ENCODE measurements at places on chromosomes 1 and 21.
A peak's percentile ranks its signal among the peaks of the same experiment; 100 is the strongest.

DNA sequence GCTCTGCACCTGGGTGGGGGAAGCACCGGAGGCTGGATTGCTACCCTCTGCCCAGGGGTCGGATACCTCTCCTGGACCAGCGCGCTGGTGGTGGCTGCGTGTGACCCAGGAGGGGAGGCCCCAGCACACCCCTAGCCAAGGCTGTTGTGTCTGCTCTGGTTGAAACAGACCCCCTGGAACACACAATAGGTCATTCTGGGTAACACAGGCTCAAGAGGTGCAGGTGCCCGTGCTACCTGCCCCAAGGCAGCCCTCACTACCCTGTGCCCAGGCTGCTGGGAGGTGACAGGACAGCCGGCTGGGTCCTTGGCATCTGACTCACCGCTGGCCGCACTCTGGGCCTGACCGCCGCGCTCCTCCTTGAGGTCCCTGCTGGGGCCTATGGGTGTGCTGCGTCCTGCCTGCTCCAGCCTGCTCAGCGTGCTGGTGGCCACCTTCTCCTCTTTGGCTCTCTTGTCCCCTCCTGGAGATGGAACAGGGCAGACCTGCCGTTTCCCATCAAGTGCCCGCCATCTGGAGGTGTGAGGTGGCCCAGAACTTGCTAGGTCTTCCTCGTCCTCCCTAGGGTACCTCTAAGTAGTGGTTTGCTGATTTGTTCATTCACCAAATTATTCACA is 30.0 kb downstream of the ZBTB17 start:
- DNase-seq: peak; percentile 22

DNA sequence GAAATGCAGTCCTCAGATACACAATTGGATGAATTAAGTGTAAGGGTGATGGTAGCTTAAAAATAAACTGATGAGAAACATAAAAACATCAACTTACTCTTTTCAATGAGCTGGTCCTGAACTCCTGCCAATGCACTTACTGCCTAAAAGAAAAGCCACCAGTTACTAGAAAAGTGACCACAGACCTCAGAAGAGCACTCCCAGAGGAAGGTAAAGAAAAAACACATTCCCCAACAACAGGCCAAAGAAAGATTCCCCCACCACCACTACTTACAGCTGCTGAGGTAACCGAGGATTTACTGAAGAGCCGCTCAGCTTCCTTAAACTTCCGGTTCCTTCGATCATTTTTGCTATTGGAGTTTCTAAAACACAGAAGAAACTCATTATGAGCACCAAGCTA is 5.4 kb downstream of the MEAF6 start:
- no peak for DNase-seq

GRCh38 chr1:71792264-71792663 is 490.1 kb downstream of the NEGR1 start:
- no peak for DNase-seq

- no peak for DNase-seq
Observed at GRCh38 chr1:179080866-179081686, 794 bp upstream of the TOR3A start.

GRCh38 chr1:230000493-230001184 is 66.4 kb upstream of the GALNT2 start:
- no peak for DNase-seq

DNA sequence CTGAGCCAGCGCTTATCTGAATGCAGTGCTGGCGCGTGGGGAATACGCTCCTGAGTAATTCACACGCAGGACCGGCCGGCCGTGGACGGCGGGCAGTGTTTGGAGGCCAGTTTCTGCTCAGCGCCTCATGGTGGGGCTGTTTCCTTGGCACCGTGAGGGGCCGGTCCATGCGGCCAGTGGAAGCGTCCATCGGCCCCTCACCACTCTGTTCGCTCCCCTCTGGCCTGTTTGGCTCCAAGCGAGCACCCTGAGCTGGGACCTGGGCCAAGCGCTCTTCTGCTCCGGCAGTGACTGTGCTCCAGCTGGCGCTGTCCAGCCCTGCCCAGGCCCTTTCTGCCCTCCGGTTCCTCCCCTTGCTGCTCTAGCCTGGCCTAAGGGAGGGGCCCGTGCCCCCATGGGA is 16.3 kb upstream of the PLCH2 start:
- no peak for DNase-seq

- no peak for DNase-seq
Observed at GRCh38 chr1:78068681-78069283, 23.0 kb downstream of the GIPC2 start.

GRCh38 chr1:59415881-59416280 is 119.0 kb downstream of the FGGY start:
- no peak for DNase-seq

GRCh38 chr1:28136922-28137613 is 39.4 kb downstream of the PTAFR start:
- no peak for DNase-seq

DNA sequence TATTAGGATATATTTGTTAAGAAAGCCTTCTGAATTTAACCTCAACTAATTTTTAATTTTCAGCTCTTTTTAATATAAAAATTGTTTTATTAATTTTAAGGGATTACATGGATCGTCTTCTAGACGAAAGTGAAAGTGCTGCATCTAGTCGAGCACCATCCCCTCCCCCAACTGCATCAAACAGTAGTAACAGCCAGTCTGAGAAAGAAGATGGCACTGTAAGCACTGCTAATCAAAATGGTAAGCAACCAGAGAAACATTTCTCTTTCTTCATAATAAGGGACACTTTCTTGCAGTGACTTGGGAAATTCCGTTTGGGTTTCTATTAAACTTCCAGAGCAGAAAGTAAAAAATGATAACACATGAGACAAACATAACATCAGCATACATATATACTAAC is 56.9 kb downstream of the MIER1 start:
- no peak for DNase-seq

DNA sequence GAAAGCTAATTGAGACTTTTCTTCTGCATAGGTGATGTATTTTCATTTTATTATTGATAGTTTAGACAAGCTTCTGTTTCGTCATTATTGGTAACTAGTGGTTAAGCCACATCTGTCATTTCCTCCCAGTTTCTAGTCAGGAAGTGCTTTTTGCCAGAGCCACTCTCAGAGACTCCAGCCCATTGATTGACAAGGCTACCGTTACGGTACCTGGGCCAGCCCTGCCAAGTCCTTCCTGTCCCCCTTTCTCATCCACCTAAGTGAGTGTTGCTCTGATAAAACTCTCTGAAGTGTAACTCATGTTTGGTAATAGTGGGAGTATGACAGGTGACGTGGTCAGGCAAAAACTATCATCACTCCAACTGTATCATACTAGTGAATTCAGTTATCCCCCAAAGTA is 29.6 kb upstream of the AGL start:
- peak; percentile 46 for DNase-seq

DNA sequence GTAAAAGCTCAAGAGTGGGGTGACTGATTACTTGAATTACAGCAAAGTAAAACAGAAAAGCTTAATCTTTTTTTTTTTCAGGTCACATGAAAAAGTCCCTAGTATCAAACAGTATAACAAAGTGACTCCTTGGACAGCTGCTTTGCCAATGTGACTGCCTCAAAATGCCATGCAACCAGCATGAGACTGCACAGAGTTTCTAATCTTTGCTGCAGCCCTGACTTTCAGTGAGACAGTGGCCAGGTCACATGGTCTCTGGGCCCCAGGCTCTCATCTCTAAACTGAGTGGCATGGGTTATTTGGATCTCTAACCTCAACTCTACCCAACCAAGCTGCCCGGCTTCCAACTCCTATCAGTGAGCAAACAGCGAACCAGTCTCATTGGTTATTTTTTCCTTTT is 169.0 kb downstream of the VAV3 start:
- DNase-seq: no peak

DNA sequence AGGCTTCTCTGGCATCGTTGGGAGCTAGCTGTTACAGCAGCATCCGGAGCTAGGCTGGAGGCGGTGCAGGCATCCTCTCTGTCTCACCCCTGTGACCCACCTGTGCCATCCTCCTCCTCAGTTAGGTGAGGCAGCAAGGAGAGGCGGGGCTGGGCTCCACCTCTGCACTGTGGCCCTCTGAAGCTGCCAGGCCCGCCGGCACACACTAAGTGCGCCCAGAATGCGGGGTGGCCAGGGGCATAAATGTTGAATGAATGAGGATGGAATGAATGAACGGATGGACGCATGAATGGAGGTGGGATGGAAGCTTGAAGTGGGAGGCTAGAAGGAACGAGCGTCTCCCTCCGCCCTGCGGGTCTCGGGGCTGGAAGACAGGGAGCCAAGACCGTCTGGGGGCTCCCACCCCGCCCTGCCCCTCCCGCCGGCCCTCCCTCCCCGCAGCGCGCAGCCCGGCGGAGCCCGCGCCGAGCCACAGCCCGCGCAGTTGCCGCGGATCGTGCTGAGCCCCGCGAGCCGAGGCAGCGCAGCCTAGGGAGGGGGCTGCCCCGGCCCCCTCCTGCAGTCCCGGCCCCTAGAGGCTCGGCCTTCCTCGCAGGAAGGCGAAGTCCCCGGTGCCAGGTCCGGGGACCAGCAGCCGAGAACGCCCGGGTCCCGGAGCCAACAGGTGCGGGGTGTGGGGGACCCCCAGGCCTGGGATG is at the start of gene HCRTR1:
Gene HCRTR1, plus strand, starts transcription at position 472 of the 698 bp plus-strand sequence. CDS start 1,504 bp downstream, outside the sequence.
- DNase-seq: peak; percentile 21

DNA sequence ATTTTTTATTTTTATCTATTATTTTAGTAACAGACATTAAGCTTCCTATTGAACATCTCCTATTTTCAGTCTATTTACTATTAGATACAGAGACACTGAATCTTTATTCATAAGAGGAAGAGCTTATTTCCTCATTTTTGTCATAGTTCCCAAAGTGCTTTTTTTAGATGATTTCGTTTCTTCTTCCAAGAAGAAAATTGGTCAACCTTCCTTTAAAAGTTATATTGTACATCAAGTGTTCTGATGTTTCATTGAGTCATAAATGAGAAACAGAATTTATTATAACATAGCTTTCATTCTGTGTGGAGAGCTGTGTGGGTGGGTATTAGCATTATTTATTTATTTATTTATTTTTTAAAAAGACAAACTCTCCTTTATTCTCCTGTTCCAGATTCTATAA is 50.6 kb upstream of the BACH1 start:
- DNase-seq: no peak

- DNase-seq: no peak
Observed at GRCh38 chr1:205436776-205437410, 15.0 kb upstream of the LEMD1 start.

DNA sequence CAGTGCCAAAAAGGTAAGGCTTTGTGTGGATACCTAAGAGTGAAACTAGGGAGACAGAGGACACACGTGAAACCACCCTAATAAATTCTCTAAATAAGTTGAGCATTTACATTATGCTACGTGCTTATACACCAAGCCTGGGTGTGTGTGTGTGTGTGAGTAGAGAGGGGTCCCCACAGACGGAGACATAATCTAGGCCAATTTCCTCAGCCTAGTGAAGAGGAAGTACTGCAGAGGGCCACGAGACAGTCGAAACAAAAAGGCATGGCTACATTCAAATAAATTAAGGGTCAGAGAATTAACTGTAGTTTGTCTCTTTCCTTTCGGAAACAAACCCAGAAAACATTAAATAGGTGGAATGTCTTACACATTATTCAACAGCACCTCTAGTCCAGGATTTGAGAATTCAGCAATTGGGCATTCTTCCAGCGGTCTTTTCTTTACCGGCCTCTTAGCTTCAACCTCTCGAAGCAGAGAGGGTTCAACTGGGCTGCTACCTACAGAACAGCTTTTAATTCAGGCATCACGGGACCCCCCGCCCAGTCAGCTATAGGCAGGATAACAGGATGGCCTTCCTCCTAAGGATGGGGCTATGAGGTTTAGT is 75.0 kb downstream of the DESI2 start:
- DNase-seq: no peak

- DNase-seq: no peak
Observed at GRCh38 chr21:34892209-34892608, 156.9 kb downstream of the RUNX1 start.

GRCh38 chr1:81799939-81800694 is 617 bp upstream of the ADGRL2 start:
- DNase-seq: no peak

- DNase-seq: peak; percentile 69
Observed at GRCh38 chr1:22275626-22276395, 132.9 kb upstream of the WNT4 start.

DNA sequence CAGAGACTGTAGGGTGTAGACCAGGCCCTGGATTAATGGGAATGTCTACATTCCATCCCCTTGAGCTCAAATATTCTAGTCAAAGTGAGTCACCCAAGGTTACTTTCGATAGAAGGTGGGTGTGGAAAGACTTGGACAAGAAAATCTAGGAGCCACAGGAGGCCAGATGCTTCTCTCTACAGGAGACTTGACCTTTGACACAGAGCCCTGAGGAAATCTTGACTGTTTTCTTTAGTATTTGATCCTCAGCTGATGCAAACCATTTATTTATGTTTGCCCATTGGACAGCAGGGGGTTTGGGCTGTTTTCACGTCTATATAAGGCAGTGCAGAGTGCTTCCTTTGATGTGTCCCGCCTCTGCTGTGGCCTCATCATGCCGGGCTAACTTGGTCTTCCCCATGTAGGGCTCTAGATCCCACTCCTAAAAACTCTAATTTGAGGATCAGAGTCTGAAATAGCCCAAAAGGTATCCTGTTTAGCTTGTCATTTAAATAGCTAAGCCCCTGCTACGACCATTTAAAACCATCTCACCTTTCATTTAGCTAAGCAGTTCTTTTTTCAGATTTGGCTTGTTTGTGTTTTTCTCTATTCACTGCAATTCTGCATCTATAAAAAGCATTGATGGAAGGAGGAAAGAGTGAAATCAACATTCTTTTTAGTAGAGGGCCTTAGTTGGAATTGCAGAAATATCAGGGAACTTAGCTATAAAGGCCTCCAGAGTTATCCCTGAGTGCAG is 15.5 kb upstream of the MAP3K7CL start:
- DNase-seq: no peak

- no peak for DNase-seq
Observed at GRCh38 chr1:116008656-116009390, 32.5 kb downstream of the SLC22A15 start.

DNA sequence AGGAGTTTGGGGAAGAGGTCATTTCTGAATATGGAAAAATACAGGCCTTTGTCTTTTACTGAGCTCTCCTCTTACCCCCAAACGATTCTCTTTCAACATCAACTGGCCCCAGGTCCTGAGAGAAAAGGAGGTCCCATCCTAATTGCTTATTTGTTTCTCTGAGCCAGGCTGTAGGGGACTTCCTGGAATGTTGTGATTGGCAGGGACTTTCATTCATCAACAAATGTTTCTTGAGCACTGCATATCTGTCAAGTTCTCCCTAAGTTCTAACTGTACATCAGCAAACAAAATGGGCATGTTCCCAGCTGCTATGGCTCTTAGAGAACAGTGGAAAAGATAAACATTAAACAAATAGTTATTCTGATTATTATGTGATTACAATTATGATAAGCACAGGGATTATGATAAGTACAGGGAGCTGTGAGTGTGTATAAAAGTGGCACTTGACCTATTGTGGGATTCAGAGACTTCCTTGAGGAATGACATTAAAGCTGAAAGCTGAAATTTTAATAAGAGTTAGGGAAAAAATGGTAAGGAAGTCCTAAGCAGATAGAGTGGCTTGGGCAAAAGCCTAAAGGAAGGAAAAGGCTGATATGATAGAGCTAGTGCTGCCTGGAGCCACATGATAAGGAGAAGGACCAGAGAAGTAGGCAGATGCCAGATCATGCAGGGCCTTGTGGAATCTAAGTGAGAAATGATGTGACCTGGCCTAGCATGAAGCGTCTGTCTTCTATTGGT is 11.6 kb downstream of the GPX7 start:
- no peak for DNase-seq
